ENCODE measurements at places on chromosomes 7 and 10. TPM values are rescaled to one million over a fixed set of nuclear protein-coding genes. Genes with fewer than 3 reads are reported as not detected.

- no peaks in the 10 kb centered on the region for H3K4me1 ChIP-seq
- H3K27ac ChIP-seq, result no peak overlapping the region
- no peak for DNase-seq
- no peaks in the 10 kb centered on the region for H3K36me3 ChIP-seq
Observed at GRCh38 chr10:93397020-93397419, 85.1 kb downstream of the MYOF start.

DNA sequence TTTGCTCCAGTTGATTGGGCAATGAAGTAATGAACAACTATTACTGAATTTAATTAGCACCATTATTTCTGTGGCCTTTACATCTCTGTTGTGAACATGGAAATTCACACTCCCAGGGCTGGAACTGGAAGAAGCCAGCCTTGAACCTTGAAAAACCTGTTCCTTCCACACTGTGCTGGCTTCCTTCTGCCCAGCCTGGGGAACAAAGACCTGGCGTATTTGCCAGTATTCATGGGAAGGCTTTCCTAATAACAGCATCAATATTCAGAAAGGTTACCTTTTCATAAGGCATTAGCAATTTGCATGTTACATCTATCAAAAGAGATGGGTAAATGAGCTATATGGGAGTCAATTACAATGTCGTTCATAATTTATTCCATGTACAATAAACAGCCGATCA, 1.3 kb downstream of the C10orf90 start:
- H3K27me3 ChIP-seq, result no peaks in the 10 kb centered on the region
- H3K27ac ChIP-seq, result no peak overlapping the region
- peaks cover 2% of the 10 kb centered on the region for H3K4me1 ChIP-seq
- H3K4me3 ChIP-seq, result no peak overlapping the region

Gene FEZF1
- total RNA-seq, result 41.5 TPM

DNA sequence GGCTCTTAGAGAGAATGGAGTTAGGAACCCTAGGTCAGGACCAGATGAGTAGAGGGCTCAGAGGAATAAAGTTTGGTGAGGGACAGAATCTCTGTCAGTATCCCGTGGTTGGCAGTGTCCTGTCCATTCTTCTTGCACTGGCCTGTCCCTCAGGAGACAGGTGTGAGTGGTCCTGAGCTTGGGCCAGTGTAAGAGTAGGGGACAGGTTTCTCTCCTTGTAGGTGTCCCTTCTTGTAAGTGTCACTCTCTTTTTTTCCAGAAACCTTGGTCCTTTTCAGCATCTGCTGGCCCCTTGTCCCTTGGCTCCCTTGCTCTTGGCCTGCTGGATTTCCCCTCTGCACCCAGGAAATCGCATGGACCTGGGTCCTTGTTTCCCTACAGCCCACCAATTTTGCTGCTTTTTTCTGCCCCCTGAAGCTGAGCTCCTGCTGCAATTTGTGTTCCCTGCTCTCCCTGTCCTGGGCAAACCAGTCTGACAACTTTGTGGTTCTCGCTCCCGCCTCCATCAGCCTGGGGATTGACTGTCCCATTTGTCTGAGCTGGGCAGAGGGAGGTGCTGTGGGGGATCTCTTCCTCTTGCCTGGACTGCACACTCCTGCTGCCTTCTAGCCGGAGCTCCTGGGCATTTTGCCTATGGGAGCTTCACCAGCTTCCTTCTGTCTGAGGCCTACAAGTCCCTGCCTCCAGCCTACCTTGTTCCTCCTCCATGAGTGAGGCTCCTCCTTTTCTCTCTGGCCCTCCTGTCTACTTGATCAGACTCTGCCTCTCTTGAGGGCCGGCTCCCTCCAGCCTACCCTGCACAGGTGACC, 6.5 kb downstream of the TSPAN14 start:
- H3K27ac ChIP-seq, result no peak overlapping the region
- no peaks in the 10 kb centered on the region for H3K36me3 ChIP-seq
- H3K4me1 ChIP-seq, result peaks cover 40% of the 10 kb centered on the region
- DNase-seq, result peak; percentile 89

Gene ASB4
- total RNA-seq, result not detected

DNA sequence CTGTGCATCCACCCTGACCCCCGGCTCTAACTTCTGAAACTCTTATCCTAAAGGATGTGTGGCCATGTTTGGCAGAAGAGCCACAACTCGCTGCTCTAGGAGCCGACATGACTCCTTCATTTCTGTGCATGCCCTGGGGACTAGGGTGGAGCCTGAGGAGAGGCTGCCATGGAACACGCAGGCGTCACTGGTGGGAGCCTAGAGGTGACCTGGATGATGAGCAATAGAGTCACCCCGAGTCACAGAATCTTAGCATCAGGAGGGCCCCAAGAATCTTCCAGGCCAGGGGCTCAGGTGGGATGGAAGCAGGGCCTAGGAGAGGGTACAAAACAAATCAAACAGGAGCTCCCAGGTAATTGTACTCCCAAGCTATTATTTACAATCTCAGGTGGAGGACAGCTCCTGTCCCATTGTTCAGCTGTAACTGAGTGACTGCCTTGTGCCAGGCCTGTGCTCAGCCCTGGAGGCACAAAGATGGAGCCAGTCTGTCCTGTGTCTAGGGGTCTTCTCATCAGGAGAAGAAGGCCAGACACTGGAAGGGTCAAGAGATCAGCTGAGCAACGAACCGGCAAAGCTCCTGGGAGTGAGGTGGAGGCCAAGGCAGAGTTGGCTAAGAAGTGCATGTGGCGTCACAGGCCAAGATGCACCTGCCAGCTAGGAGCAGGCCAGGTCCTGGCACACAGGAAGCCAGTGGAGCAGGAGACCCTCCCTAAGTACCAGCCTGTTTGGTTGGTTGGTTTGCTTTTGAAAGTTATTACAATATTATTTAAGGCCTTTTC, 5.8 kb upstream of the ZNF22 start:
- no peaks in the 10 kb centered on the region for H3K4me1 ChIP-seq
- H3K27ac ChIP-seq, result no peak overlapping the region
- no peaks in the 10 kb centered on the region for H3K27me3 ChIP-seq
- no peak for DNase-seq
- no peak overlapping the region for H3K4me3 ChIP-seq
- peaks cover 5% of the 10 kb centered on the region for H3K36me3 ChIP-seq

Gene ZPBP
- not detected for total RNA-seq

Gene FUOM
- 39.6 TPM for total RNA-seq

DNA sequence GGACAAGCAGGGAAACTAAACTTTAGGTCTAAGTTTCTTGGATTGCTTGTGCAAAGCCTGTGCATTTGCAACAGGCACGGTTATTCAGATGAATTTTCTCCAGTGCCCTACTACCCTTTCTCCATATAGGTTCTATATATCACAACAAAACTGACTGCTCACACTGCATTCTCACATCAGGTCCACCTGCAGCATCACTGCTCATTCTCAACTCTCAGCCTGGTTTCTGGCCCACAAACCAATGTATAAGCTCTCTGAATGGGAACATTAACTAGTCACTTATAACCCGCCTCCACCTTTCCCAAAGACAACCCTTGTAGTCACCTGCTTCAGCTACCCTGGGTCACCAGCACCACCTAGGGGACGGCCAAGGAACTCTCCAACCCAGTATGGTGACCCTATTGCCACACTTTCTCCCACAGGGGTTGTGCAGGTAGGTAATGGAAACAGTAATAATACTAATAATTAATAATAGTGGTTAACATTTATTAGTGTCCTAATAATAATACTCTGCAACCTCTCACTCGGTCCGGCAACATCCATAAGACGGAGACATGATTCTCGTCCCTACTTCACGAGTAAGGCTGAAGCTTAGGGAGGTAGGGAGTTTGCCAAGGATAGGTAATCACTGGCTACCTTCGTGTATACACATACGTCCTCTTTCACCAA, 97.3 kb downstream of the CLEC2L start:
- H3K4me3 ChIP-seq, result no peak overlapping the region
- H3K27me3 ChIP-seq, result no peaks in the 10 kb centered on the region

DNA sequence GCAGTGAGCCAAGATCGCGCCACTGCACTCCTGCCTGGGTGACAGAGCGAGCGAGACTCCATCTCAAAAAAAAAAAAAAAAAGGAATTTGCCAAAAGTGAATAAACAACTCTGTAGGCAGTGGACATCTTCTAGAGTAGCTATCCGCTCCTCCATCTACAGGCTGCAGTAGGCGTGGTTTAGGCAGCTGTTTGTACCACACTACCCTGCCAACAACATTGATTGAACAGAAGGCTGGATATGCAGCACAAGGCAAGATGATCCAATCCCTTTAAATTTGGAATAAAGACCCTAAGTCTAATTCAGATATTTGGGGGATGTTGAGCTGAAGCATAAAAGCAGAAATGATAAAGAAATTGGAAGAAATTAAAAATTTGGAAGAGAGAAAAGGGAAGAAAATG, 141.6 kb downstream of the TES start:
- no peaks in the 10 kb centered on the region for H3K36me3 ChIP-seq
- H3K4me1 ChIP-seq, result no peaks in the 10 kb centered on the region
- H3K27me3 ChIP-seq, result no peaks in the 10 kb centered on the region
- DNase-seq, result no peak
- H3K27ac ChIP-seq, result no peak overlapping the region

All from H9 (cell line).